ENCODE measurements at places on chromosomes 7 and 10.

- DNase-seq = no peak
Observed at GRCh38 chr10:48478980-48479811, 125.7 kb downstream of the ARHGAP22 start.

DNA sequence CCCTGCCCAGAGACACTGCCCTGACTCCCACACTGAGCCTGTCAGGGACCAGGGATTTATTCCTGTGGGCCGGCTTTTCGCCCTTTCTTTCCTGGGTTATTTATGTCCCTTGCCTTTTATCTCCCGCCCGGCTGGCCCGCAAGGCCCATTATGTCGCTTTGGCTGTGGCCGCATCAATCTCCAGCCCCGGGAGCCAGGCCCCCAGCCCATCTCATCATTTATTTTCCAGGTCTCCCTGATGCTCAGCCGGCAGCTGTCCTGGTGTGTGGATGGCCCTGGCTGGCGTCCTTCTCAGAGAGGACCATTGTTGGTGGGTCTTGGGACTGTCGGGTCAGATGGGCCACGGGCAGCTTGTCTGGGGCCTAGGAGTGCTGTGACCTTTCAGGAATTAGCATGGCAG, 82.3 kb downstream of the FAM241B start:
- no peak for DNase-seq

DNA sequence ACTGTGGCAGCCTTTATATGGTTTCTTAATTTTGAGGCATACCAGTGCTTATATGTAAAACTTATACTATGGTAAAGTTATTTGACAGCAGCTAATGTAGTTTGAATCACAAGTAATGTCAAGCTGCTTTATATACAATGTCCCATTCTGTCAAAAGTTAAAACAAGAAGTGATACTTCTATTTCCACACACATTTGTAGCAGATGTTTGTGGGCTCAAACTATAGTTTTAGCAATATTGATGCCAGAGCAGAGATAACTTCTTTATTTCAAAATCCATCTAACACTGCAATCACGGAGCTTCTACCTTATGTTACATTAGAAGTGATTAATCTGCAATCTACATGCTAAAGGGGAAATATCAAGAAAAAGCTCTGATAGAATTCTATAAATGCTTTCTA, 149.6 kb downstream of the ADK start:
- DNase-seq = no peak

GRCh38 chr10:5666008-5666840, at the start of gene ASB13:
Gene ASB13 (minus strand): TSS chr10:5666595. CDS start chr10:5666551, 44 bp downstream.
- peak; percentile 42 for DNase-seq

GRCh38 chr10:4159173-4159572, 374.2 kb upstream of the KLF6 start:
- DNase-seq = no peak

DNA sequence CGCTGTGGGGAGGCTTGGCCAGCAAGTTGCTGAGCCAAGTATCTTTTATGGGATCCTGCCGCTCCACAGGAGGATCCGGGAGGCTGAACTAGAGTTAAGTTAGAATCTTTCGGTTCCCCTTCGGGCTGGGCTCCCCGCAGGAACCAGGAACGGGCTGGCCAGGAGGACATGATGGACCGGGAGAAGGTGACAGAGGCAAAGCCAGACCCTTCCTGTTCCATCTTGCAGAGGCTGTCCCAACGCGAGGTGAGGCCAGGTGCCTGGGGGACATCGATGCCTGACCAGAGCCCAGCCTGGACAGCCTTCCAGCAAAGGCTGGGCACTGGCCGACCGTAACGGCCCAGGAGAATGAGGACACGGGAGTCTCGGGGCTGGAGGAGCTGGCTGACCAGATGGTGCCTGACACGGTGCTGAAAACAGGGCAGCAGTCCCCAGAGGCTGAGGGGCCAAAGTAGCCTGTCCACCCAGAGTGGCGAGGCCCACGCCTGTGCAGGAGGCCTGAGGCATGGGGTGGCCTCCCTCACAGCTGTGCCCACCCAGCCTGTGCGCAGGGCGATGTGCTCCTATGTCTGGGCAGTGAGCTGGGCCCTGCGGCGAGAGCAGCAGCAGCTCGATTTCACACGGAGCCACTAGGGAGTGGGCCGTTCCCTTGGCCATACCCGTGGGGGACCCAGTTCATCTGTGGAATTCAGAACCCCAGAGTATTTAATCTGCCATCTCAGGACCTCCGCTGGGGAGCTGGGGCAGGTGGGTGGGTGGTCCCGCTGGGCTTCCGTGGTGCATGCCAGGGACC, 1.8 kb upstream of the PAOX start:
- no peak for DNase-seq

DNA sequence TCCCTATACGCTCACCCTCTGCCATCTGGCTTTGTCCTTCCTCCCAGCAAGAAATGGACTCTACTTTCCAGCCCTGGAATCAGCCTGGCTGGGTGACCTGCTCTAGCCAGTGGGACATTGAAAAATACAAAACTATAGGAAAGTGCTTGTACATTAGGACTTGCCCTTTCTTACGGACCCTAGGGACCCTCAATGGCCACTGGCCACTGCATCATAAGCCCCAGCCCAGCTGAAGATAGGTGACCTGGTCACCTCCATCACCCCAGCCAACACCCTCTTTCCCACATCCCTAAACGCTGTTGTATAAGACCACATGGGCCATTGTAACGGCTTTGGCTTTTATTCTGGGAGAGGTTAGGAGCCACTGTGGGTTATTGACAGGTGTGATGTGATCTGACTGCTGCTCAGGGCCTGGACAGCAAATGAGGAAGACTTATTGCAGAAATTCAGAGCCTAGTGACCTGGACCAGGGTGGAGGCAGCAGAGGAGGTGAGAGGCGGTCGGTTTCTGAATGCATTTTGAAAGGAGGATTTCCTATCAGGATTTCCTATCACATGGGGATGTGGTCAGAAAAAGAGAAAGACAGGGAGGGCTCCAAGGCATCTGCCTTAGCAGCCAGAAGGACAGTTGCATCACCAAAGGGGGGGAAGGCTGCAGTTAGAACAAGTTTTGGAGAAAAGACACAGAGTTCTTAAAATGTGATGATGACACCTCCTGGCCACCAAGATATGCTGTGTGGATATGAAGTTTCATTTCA, 2.2 kb upstream of the LMBR1 start:
- DNase-seq = peak; percentile 49

GRCh38 chr7:81839708-81840369, 70.0 kb upstream of the HGF start:
- DNase-seq = no peak

DNA sequence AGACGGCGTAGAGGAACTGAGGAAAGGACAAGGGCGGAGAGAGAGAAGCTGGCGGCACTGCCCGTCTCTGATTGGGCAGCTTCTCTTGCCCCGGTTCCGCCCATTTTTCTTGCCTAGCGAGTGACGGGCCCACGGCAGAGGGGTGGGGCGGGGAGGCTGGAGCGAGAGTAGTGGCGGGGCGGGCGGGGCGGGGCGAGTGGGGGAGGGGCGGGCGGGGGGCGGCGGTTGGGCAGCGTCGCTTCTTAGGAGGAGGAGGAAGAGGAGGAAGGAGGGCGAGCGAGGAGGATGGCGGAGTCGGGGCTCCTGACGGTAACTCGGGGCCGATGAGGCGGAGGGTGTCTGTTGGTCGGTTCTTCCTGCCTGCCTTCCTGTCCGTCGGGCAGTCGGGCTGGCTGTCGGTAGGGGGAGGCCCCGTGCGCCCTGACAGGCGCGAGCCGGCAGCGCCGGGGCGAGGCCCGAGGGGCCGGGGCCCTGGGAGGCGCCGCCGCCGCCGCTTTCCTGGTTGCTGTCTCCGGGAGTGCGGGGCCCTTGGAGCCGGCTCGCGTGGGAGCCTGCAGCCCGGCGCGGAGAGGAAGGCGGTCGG, at the start of gene SHOC2:
SHOC2 (plus strand) TSS at position 256 of the 583 bp plus-strand sequence. CDS start 44,755 bp downstream, outside the sequence.
- DNase-seq = peak; percentile 100

GRCh38 chr10:84863675-84864074, 535.3 kb downstream of the CCSER2 start:
- DNase-seq = no peak

DNA sequence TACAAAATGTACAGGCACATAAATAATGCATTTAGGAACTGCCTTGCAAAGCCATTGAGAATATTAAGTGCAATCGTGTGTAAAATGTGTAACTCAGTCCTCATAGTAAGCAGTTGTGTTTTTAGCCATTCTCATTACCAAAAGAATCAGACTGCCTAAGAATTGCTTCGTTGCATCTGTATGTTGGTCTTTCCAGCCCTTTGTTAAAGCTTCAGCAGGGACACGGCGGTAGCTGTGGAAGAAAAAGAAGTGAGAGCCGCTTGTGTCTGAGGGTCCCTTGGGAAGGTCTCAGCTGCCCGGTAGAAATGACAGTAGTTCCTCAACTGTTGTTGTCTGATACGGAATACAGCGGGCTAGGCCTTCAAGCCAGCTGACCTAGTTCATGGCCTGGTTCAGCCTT, 22.8 kb upstream of the ACSL5 start:
- DNase-seq = no peak

DNA sequence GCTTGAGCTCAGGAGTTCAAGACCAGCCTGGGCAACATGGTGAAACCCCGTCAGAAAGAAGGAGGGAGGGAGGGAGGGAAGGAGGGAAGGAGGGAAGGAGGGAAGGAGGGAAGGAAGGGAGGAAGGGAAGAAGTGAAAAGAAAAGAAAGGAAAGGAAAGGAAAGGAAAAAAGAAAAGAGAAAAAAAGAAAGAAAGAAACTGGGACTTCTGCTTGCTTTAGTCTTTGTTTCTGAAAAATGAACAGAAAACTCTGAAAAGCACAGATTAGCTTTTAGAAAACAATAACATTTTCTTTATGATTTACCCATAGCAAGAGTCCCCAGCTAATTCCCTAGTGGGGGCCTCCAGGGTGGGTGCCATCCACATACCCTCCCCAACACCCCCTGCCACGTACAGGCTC, 46.8 kb downstream of the ATOH7 start:
- DNase-seq = no peak

GRCh38 chr10:30467651-30468338, 33.8 kb downstream of the MAP3K8 start:
- DNase-seq = no peak

- DNase-seq = no peak
Observed at GRCh38 chr7:47538846-47539311, 43.0 kb downstream of the TNS3 start.

DNA sequence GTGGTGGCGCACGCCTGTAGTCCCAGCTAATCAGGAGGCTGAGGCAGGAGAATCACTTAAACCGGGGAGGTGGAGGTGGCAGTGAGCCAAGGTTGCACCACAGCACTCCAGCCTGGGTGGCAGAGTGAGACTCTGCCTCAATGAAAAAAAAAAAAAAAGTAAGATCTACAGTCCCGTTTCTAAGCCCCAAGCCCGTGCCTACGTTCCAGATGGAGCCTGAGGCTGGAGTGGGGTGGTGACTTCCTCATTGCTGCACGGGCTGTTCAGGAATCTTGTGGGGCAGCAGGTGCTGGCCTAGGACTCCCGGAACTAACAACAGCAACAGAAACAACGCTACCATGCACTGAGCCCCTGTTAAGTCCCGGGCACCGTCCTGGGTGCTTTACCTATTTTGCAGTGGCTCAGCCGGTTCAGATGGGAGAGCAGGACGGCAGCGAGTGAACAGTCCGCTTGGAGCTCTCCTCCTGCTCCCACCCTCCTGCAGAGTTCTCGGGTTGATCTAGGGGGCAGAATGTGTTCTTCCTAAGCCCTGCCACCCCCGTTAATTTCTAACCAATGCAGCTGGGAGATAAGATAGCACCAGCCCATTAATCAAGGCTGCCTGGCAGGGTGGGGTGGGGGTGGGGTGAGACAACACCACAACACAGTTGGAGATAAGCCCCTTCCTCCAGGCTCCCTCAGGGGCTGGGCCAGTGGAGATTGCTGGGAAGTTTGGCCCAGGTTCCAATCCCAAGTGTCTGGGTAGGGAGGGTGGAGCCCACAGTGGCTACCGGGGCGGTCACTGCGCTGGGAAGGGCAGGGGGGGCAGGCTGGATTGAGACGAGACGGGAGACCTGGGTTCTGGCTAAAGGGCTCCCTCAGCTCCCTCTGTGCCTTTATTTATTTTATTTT, 17.0 kb upstream of the SFRP5 start:
- DNase-seq = no peak

GRCh38 chr10:28840202-28840601, 162.9 kb downstream of the BAMBI start:
- no peak for DNase-seq

DNA sequence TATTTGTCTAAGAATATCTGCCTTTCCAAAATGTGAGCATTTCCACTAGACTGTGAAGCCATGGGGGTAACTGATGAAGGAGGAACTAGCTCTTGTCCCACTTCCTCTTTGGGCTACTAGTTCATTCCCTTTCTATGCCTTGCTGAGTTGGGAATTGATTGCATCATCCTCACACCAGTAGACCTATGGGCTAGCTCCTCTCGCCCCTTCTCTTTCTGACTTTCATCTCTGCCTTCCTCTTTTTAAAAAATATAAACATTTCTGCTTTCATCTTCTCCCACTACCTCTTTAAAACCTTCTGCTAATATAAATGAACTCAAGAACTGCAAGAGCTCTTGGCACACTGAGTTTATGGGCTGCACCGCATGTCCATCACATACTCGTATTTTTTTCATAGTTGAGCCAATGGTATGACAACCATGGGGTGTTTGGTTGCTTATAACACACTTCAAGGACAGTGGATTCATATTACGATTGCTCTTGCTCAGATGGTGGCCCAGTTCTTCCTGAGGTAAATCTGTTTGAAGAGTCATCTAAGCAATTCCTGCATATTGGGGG, 182.0 kb downstream of the REEP3 start:
- DNase-seq = no peak

DNA sequence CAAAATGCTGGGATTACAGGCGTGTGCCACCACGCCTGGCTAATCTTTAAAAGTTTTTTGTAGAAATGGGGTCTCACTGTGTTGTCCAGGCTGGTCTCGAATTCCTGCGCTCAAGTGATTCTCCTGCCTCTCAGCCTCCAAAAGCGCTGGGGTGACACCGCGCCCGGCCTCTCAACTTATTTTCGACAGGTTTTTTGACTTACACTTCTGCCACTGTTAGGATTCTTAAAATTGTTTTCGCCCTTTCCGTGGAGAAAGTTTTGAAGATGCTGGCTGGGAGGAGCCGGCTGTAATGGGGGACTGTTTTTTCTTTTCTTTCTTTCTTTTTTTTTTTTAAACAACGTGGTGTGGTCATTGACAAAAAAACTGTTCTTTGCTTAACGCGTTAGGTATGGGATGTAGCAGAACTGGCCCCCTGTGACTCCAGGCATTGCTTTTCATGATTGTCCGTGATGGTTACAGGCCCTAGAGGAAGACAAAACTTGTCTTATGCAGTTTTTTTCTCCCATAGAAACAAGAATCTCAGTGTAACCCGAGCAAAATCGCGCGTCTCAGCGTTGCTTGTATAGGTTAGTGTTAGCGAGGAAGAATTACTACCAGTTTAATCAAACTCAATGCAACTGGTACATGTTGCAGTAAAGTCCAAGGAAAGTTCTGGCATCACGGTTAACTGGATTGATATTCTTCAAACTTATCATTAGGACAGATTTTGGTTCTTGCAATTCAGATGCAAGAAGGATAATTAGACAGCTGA, 72.2 kb downstream of the DAGLB start:
- no peak for DNase-seq
